ENCODE measurements at places on chromosomes 11 and 22.

GRCh38 chr22:36552289-36552688, 23.3 kb upstream of the EIF3D start:
- no peak for DNase-seq

- DNase-seq: no peak
Observed at GRCh38 chr11:503179-503981, 3.7 kb downstream of the RNH1 start.

- DNase-seq: no peak
Observed at GRCh38 chr11:3982431-3982830, 112.2 kb upstream of the RRM1 start.

DNA sequence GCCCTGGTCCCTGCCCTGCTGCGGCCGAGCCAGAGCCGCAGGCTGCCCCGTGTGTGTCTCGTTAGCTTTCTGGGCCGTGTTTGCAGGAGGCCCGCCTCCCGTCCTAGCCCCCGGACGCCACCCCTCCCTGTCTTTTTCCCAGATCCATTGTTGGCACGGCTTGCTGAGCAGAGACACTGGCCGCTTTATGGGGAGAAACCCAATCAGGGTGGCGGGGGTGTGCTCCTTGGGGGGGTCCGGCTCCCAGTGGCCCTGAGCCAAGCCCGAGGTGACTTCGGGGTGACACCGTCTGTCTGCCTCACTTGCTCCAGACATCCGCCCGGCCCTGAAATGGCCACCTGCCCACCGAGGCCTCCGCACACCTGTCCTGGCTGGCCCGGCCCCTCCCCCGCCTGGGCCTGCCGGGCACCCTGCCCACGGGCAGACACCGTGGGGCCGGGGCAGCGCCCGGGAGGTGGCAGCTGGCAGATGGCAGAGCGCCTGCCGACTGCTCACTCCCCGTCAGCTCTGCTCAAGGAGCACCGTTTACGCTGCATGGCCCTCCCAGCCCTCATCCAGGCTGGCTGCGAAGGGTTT, 43.1 kb upstream of the PPARA start:
- no peak for DNase-seq

- no peak for DNase-seq
Observed at GRCh38 chr11:61603667-61604066, 22.8 kb upstream of the SYT7 start.

DNA sequence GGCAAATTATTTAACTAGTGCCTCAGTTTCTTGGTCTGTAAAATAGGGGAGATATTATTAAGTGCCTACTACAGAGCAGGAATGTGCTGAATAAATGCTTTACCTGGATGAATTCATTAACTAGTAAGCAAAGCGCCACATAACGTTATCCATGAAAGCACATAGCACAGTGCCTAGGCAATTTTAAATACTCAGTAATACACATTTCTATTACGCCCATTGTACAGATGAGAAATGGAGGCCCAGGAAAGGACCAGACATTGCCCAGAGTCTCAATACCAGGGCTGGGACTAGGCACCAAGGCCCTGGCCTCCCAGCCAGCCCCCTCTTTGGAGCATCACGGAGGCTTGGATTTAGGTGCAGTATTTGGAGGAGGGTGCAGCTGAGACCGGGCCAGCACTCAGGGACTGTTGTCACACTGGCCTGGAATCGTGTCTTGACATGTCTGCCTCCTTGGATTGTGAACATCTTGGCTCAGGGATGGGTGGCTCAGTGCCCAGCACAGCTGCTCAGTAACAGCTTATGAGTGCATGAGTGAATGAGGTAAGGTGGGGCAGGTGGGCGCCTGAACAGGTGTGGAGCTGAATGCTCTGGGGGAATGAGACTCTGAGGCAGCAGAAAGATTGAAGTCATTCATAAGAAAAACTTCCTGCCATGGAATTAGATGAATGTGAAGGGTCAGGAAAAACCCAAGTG, 42.1 kb upstream of the TPBGL start:
- no peak for DNase-seq

GRCh38 chr11:43924112-43924855, 18.2 kb upstream of the C11orf96 start:
- no peak for DNase-seq

DNA sequence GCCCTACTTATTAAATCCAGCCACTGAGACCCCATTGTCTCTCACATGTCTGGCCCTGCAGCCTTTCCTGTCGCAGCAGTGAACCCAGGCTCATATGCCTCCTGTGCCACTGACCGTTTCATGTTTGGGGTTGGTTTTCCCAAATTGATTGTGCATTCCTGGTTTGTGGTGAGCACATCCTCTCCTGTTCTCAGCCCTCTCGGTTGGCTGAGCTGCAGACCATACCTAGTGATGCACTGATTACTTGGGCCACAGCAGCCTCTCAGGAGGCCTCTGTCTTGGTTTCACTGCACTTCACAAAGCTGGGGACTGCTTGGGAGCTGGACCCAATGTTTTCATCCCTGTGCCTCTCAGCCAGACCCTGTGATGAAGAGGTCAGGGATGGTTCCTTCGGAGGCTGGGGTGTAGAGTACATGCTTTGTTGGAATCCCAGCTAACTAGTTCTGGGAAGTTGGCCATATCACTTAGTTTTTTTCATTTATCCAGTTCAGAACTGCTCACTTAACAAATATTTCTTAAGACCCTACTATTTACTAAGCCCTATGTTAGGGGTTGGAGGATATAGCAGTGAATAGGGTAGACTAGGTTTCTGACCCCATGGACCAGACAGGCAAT, 30.9 kb downstream of the PARVA start:
- DNase-seq: no peak

All from stimulated activated CD8-positive, alpha-beta memory T cell treated with anti-CD3 and anti-CD28 coated beads, Interleukin-7, amount 100 ng/mL, for 1 hour (primary cell).